Temporal lobe (tissue), 4 donors: ENCODE measurements at places on chromosomes 6 and 20. TPM values are rescaled to one million over a fixed set of nuclear protein-coding genes. Genes with fewer than 3 reads are reported as not detected.

GGTLC1 gene
- total RNA-seq: not detected

SLC32A1 gene
- 5.9 TPM for total RNA-seq

IP6K3 gene
- total RNA-seq: not detected

CCN5 gene
- total RNA-seq: not detected

IL17A gene
- not detected for total RNA-seq

ATP9A gene
- 242 TPM for total RNA-seq

WFDC10B gene
- not detected for total RNA-seq

FAM83C gene
- total RNA-seq: not detected

TNF gene
- total RNA-seq: not detected

SSTR4 gene
- not detected for total RNA-seq

TMEM14C gene
- 22.1 TPM for total RNA-seq

PTK6 gene
- total RNA-seq: not detected

TCF15 gene
- total RNA-seq: 0.49 TPM

MAS1 gene
- total RNA-seq: 0.25 TPM

C20orf202 gene
- total RNA-seq: 0.49 TPM

GATA5 gene
- total RNA-seq: not detected

CITED2 gene
- 31.5 TPM for total RNA-seq

PRND gene
- total RNA-seq: 0.25 TPM

MARCKS gene
- total RNA-seq: 269 TPM

DDX43 gene
- total RNA-seq: 0.25 TPM

ENPP1 gene
- 0.74 TPM for total RNA-seq

DST gene
- total RNA-seq: 199 TPM

SYCP2L gene
- 7.1 TPM for total RNA-seq

PRSS16 gene
- total RNA-seq: not detected

LGSN gene
- 0.25 TPM for total RNA-seq

PAK5 gene
- total RNA-seq: 36.1 TPM

LCA5 gene
- 11.3 TPM for total RNA-seq

SLC22A23 gene
- total RNA-seq: 30.2 TPM

LY6G5B gene
- 3.4 TPM for total RNA-seq

FABP7 gene
- total RNA-seq: 630 TPM

FLRT3 gene
- total RNA-seq: 46.0 TPM

PHACTR1 gene
- total RNA-seq: 45.5 TPM

LY6G5C gene
- total RNA-seq: 1.2 TPM

HTR1B gene
- 2.2 TPM for total RNA-seq

RAMACL gene
- total RNA-seq: 1.5 TPM

PGC gene
- 0.49 TPM for total RNA-seq

OLIG3 gene
- total RNA-seq: not detected

HLA-DPA1 gene
- 0.49 TPM for total RNA-seq

SIGLEC1 gene
- 0.25 TPM for total RNA-seq

LRRC73 gene
- total RNA-seq: 5.7 TPM

PLN gene
- total RNA-seq: 0.74 TPM

TAAR8 gene
- not detected for total RNA-seq

ADGRB3 gene
- total RNA-seq: 110 TPM

ID4 gene
- total RNA-seq: 76.7 TPM

ARFGAP1 gene
- 28.5 TPM for total RNA-seq

RAET1G gene
- total RNA-seq: 0.25 TPM
